ENCODE measurements at places on chromosomes 16 and 17.

GRCh38 chr17:19248928-19249574 is 11.9 kb downstream of the EPN2 start:
- peak; percentile 45 for DNase-seq

DNA sequence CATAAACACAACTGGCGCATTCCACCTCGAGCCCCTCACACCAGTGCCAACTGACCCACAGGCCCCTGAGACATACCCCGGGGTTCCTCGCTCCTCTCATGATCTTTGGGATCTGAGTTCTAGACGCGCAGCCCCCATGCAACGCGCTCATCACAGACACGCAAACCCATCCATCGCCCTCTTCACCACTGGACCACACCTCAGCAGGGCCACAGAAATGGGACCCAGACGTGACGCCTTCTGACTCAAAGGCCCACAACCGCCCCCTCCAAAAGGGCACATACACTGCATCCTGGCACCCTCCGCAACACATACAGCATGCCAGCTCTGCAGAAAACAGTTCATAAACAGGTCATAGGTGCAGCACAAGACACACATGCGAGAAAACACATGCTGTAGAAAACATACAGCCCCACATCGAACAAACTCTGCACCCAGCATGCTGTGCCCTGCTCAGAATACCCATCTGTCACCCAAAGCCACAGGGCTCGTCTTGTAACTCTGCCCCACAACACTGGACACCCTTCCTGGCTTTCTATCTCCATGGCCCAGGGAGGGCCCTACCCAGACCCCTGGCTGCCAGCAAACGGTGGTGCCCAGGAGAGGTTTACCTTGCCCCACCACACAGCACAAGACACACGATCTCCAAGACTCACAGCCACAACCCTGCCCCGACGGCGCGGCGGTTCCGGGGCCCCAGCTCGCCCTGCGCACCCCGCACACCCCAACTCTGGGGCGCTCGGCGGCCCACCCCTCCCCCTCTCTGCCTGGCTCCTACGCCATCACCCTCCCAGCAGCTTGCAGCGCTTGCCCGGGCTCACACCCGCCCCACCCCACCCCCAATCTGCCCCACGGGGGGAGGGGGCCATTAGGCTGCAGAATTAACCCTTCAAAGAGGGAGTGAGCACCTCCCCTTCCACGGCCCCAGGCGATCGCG is 887 bp downstream of the ZBTB4 start:
- DNase-seq, result peak; percentile 53

- DNase-seq, result no peak
Observed at GRCh38 chr17:49459401-49459984, 35.6 kb upstream of the NGFR start.

GRCh38 chr17:42623732-42624596 is 14.5 kb downstream of the TUBG1 start:
- DNase-seq, result peak; percentile 78

DNA sequence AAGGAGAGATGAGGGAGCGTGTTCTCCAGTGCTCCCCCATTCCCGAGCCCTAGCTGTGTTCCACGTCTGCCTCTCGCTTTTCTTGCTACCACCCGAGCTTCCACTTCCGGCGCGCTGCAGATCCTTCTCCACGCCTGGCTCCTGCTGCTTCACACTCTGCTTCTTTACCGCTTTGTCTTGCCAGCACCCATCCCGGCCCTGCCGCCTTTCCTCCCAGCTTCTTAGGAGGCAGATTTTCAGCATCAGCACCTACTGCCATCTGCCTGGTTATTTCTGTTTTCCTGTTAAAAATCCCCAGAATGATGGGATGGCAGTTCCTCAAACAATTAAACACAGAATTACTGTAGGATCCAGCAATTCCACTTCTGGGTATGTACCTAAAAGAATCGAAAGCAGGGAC is 64.7 kb downstream of the ELAC2 start:
- no peak for DNase-seq

DNA sequence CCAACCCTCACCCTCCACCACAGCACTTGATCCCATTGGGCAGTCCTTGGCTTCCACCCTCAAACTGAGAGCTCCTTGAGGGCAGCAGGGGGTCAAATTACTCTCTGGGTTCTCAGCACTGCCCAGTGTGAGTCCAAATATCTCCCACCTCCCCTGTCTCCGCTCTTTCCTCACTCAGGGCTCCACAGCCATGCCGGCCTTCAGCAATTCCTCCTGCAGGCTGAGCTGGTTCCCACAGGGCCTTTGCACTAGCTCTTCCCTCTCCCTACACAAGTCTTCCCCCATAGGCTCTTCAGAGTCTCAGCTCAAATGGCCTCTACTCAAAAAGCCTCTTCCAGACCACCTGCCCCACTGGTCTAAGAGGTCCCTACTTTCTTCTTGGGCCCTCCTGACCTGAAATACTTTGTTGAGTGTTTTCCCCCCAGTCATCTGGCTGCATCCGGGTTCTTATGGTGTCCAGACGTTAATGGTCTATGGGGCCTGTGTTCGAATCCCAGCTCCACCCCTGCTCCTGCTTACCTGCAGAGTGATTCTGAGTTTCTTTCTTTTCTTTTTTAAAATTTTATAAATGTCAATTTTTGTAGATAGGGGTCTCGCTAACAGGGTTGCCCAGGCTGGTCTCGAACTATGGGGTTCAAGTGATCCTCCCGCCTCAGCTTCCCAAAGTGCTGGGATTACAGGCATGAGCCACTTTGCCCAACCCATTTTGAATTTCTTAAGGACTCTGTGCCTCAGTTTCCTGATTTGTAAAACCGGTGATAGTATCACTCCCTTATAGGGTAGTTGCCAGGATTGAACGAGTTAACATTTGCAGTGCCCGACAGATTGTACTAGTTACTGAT is 973 bp upstream of the IL4R start:
- no peak for DNase-seq

GRCh38 chr16:50289950-50290764 is 23.8 kb downstream of the ADCY7 start:
- DNase-seq, result no peak

DNA sequence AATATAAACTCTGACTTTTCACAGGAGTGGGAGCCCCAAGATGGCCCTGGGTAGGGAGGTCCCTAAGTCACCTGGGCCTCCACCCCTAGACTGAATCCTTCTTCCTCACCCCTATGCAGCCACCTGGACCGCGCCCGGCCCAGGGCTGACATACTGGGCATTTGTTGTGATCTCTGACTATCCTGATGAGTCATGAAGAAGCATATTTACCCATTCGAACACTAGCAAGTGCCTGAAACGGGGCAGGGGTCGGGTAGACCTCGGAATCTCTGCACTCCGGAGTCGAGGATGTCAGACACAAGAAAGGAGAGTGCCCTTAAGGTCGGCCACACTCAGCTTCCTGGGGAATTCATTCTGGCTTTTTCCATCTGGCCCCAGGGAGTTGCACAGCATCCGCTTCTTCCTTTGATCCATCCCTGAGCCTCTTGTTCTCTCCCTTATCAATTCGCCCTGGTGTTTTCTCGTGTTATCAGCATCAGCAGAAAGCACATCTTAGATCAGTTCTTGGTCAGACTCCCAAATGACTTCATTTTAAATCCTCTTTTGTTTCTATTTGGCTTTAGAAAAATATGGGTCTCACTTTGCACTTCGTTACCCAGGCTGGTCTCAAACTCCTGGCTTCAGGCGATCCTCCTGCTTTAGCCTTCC is 10.4 kb downstream of the METTL22 start:
- DNase-seq, result no peak

DNA sequence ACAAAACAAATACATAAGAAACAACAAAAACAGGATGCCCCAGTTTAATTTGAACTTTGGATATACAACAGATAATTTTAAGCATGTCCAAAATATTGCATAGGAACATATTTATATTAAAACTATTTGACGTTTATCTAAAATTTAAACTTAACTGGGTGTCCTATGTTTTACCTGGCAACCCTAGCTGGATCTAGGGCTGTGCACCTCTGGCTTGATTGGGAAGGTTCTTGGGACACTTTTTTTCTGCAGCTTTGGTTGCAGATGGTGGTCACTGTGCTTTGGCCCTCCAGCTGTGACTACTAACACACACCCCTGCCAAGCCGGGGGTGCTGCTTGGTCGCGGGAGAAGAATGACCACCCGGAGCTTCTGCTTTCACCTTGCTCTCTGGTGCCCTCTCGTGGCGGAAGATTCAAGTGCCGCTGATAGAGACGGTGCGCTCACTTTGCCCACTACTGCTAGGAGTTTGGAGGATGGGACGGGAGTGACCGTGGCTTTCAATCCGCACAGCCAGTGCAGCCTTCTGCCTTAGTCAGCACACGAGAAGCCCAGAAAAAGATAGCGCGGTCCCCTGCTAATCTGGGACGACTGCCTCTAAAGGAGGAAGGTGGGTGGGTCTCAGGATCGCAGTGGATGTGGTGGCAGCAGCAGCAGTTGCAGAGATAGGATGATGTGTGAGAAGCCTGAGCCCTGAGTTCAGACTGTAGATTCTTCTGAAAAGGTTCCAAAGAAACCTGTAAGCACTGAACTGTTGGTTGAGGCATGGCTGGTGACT is 6.7 kb downstream of the SPACA3 start:
- DNase-seq, result peak; percentile 75

- peak; percentile 95 for DNase-seq
Observed at GRCh38 chr17:33874617-33875060, 380.4 kb upstream of the CCL2 start.

DNA sequence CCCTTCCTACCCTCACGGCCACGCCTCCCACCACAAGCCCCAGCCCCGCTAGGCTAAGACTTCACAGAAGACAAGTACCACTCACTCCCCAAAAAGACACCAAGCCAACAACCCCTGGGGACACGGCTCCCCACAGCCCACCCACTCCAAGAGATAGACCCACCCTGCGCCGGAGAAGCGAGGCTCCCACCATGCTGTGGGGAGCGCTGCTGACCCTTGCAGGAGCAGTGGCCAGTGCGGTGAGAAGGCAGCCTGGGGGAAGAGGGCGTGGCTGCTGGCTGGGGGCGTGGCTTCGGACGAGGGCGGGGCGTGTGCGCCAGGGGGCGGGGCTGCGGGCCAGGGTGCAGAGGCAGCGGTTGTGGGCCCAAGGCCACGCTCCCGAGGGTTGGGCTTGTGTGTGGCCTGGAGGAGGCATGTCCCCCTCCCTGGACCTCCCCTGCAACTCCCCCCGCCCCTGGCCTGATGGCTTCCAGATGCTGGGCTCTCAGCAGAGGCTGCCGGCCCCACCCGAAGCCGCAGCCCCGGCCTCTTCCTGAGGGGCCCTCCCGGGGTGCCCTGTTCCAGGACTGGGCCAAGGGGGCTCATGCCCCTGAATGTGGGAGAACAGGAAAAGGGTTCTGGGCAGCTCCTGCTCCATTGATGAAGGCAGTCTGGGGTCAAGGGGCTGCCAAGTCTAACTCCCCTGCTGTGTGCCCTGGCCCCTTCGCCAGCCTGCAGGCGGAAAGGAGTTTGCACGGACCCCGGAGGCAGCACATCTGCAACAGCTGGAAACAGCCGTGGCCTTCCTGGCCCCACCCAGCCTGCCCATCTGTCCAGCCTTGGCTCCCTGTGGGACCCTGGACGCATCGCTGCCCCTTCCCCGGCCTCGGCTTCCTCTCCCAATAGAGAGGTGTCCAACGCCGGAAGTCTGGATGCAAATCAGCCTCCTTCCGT is 9.1 kb downstream of the TFAP4 start:
- peak; percentile 45 for DNase-seq

- no peak for DNase-seq
Observed at GRCh38 chr16:74759564-74759963, 15.1 kb downstream of the FA2H start.

GRCh38 chr16:82007189-82007588 is 4.1 kb downstream of the SDR42E1 start:
- DNase-seq, result no peak

DNA sequence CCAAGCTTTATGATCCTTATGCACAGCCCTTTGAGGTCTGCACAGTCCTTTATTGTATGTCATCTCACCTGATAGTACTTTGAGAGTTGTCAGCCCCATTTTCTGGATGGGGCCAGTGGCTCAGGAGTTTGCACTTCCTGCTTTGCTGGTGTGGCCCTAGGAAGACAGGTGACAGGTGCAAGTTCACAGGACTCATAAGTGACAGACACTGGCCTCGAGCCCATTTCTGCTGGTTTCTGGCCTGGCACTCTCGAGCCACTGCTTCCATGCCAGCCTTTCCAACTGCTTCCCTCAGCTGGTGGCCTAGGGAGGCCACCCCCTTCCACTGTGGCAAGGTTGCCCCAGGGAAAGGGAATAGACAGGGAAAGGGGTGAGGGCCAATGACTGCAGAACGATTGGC is 84.4 kb upstream of the CCL1 start:
- no peak for DNase-seq

DNA sequence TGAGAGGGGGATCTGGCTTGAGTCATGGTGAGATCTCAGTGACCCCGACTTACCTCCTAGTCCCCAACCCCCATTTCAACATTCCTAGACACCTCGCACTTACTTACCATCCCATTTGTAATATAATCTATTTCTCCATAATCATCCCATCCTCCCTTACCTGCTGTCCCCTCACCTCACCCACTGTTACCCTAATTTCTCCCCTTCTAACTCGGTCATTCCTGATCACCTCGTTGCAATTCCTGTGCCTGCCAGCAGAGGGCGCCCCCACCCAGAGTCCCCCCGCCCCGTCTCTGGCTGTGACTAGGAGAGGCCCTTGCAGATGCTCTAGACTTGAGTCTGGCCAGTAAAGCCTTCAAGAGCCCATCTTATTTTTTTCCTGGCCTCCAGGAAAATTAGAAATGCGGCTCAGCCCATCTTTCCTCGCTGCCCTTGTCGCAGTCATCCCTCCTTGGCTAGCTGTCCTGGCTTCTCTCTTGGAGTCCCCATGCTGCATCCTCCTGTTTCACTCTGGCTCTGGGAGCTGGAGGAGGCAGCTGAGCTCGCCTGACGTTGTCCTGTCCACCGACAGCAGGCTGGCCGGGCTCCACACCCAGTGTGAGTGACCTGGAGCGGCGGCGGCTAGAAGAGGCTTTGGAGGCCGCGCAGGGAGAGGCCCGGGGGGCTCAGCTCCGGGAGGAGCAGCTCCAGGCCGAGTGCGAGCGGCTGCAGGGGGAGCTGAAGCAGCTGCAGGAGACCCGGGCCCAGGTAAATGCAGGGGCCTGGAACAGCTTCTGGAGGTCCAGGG is 5.0 kb downstream of the TBKBP1 start:
- DNase-seq, result peak; percentile 54
